ACHN (cell line): ENCODE measurements at places on chromosomes 1 and 21.

- DNase-seq = peak; percentile 61
Observed at GRCh38 chr1:29708796-29709703, 472.7 kb downstream of the PTPRU start.

- DNase-seq = no peak
Observed at GRCh38 chr1:6005276-6005917, 13.2 kb upstream of the NPHP4 start.

DNA sequence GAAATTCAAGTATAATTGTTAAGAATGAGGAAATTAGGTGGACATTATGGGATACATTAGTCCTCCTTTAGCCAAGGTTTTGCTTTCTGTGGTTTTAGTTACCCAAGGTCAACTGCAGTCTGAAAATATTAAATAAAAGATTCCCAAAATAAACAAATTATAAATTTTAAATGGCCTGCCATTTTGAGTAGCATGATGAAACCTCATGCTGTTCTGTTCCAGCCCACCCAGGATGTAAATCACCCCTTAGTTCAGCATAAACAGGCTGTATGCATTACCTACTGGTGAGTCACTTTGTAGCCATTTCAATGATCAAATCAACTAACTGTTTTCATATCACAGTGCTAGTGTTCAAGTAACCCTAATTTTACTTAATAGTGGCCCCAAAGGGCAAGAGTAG is 132.5 kb upstream of the LYPLAL1 start:
- no peak for DNase-seq

DNA sequence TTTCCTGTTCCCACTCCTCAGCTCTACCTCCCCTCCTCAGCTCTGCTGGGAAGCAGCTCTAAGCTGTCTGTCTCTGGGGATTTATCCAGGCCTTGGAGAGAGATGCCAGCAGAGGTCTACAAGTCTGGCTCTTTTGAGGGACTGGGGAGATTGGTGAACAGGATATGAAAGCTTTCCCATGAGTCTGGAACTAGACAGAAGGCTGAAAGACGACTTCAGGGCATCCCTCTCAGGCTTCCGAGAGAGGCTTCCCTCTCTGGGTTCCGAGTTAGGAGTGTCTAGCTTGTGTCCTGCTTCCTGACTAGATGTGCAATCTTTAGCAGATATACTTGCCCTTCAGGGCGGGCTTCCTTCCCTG is 733 bp downstream of the TMEM35B start:
- DNase-seq = peak; percentile 16

- no peak for DNase-seq
Observed at GRCh38 chr21:45281411-45282282, 6.0 kb downstream of the POFUT2 start.

GRCh38 chr1:214469290-214469689 is 82.1 kb downstream of the PTPN14 start:
- DNase-seq = no peak

DNA sequence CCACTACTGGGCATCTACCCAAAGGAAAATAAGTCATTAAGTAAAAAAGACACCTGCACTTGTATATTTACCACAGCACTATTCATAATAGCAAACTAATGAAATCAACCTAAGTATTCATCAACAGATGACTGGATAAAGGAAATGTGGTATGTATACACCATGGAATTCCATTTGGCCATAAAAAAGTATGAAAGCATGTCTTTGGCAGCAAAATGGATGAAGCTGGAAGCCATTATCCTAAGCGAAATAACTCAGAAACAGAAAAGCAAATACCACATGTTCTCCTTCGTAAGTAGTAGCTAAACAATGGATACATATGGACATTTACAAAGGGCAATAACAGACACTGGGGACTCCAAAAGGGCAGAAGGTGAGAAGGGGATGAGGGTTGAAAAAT is 485.7 kb upstream of the BRINP3 start:
- DNase-seq = no peak

DNA sequence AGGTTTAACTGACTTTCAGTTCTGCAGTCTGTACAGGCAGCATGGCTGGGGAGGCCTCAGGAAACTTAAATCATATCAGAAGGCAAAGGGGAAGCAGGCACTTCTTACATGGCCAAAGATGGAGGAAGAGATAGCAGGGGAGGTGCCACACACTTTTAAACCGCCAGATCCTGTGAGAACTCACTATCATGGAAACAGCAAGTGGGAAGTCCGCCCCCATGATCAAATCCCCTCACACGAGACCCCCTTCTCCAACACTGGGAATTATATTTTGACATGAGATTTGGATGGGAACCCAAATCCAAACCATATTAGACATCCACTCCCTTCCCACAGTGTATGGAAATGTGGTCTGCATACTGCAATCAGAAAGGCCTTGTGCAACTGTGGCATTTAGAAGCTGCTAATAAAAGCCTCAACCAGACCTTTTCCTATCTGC is 148.2 kb downstream of the FCRL5 start:
- no peak for DNase-seq

DNA sequence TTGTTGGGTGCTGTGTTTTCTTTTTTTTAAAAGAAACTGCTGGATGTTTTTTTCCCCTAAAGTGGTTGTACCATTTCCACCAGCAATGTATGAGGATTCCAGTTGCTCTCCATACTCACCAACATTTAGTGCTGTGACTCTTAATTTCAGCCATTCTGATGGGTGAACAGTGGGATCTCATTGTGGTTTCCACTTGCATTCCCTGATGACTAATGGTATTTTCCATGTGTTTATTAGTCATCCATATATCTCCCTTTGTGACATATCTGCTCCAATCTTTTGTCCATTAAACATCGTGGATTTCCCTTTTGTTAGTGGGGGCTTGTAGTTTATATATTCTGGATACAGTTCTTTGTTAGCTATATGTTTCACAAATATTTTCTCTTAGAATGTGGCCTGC is 206.0 kb downstream of the CAMTA1 start:
- DNase-seq = peak; percentile 54

GRCh38 chr1:23210351-23210785 is 6.9 kb downstream of the HTR1D start:
- peak; percentile 39 for DNase-seq

DNA sequence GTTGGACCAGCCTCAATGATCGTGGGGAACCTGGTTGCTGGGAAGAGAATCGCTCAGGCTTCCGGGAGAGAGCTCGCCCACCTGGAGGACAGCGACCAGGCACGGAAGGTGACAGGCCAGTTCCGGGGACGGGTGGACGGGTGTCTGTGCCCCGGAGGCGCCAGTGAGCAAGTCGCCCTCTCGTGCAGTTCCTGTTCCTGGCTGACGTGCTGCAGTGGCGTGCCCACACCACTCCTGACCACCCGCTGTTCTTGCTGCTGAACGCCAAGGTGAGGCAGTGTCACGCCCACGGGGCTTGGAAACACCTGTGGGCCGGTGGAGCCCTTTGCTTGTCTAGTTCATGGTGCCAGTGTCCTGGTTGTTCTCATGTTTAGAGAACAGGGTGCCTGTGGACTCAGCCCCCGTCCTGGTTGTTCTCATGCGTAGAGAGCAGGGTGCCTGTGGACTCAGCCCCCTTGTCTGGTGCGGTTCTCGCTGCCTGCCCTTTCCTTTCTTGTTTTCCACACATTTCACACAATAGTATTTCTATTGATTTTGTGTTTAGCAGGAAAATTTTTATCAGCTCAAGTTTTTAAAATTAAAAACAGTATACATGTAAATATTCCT is 53.1 kb downstream of the S100B start:
- no peak for DNase-seq

GRCh38 chr1:160580221-160580812 is 1.0 kb upstream of the CD84 start:
- no peak for DNase-seq

GRCh38 chr21:38811257-38811656 is 5.5 kb downstream of the ETS2 start:
- peak; percentile 39 for DNase-seq

GRCh38 chr21:34817821-34818661 is 149.2 kb downstream of the CLIC6 start:
- DNase-seq = no peak

- DNase-seq = no peak
Observed at GRCh38 chr1:170807432-170807831, 127.9 kb upstream of the MROH9 start.

DNA sequence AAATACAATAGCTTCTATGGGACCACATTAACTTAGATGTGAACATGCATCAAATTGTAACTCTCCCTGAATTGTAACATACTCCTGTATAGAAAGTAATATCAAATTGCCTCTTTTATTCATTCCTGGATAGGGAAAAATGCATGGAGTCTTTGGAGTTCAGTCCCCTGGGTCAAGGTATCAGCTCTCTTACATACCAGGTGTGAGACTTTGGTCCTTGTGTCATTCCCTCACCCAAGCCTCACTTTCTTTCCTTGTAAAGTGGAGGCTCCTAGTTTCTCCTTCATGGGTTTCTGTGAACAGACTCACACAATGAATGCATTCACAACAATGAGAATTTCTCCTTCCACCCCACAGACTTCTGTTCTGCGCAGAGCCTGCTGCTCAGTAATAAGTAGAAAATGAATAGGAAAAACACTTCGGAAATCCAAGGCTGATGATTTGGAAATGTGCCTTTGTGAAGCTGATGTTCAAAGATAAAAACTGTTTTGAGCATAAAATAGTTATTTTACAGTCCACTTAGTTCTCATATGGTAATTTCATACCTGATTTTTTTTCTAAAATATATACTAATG is 185.3 kb downstream of the AK5 start:
- DNase-seq = no peak

DNA sequence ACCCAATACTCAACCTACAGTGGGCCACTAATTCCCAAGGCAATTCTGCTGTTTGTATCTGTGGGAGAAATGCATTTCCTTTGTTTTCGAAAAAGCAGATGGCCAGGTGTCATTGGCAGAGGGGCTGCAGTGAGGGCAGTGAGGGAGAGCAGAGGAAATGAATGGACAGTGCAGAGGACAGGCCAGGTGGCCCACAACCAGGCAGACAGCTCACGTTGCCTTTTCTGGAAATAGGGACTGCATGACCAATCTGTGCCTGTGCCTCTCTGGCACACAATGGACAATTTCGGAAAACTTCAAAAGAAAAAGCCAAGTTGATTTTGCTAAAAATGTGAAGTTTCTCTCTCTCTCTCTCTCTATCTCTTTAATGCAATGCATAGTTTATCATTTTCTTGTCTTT is 52.6 kb upstream of the ETS2 start:
- DNase-seq = no peak

GRCh38 chr1:97209381-97209957 is 487.9 kb downstream of the PTBP2 start:
- DNase-seq = no peak

- DNase-seq = no peak
Observed at GRCh38 chr21:27831816-27832569, 865.1 kb upstream of the ADAMTS5 start.

DNA sequence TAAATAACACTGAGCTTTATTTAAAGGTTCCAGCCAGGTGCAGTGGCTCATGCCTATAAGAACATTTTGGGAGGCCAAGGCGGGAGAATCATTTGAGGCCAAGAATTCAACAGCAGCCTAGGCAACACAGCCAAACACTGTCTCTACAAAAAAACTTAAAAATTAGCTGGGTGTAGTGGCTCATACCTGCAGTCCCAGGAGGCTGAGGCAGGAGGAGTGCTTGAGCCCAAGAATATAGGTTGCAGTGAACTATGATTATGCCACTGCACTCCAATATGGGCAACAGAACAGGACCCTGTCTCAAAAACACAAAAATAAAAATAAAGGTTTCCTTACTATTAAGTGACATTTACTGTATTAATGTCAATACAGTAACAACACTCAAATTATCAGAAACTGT is 2.1 kb downstream of the TAF12 start:
- peak; percentile 48 for DNase-seq

- DNase-seq = no peak
Observed at GRCh38 chr1:99005537-99005942, 879 bp upstream of the PLPPR5 start.

DNA sequence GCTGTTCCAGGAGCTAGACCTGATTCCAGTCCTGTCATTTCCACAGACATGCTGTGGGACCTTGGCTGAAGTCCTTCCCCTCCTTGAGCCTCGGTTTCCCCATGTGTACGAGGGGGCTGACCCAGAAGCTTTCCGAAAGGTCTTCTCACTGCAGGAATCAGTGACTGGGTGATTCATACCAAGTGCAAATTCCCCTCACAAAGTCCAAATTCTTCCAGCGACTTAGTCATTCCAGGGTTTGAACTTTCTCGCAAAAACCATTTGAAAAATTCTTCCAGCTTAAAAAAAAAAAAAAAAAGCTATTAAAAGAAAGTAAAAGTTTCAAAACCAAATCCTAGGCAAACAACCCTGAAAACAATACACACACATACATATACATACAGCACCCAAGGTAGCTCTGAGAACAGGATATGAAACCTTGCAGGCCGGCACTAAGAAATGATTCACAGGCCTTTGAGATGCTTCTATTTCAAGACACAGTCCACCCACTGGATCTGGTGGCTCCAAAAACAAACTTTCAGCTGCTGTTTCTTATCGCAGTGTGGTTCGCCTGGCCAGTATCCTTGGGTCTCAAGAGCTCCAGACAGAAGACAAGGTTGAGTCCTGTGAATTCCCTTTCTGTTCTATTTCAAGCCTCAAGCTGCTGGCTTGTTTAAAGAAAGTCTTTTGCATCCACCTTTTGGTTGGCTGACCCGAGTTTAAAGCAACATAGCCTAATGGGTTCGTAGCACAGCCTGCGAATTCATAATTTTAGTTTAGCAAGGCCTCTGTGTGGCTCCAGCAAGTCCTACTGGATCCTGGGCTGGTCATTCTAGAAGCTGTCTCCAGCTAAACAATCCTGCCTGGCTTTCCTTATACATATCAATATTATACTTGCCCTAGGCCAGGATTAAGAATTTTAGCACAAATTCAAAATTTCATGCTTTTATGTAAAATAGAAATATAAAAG is 18.0 kb upstream of the ID3 start:
- DNase-seq = peak; percentile 76

DNA sequence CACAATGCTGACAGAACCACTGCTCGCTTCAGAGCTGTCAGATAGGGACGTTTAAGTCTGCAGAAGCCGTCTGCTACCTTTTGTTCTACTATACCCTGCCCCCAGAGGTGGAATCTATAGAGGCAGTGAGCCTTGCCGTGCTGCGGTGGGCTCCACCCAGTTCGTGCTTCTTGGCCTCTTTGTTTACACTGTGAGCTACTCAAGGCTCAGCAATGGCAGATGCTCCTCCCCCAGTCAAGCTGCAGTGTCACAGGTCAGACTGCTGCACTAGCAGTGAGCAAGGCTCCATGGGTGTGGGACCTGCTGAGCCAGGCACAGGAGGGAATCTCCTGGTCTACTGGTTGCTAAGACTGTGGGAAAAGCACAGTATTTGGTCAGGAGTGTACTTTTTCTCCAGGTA is 47.1 kb downstream of the LEPR start:
- DNase-seq = no peak

- no peak for DNase-seq
Observed at GRCh38 chr1:77543822-77544448, 138.5 kb downstream of the ZZZ3 start.

- no peak for DNase-seq
Observed at GRCh38 chr1:53660666-53661065, 78.3 kb downstream of the GLIS1 start.

- DNase-seq = no peak
Observed at GRCh38 chr1:32307324-32307723, 15.4 kb downstream of the HDAC1 start.
